ENCODE measurements at places on chromosomes 11 and 22.

DNA sequence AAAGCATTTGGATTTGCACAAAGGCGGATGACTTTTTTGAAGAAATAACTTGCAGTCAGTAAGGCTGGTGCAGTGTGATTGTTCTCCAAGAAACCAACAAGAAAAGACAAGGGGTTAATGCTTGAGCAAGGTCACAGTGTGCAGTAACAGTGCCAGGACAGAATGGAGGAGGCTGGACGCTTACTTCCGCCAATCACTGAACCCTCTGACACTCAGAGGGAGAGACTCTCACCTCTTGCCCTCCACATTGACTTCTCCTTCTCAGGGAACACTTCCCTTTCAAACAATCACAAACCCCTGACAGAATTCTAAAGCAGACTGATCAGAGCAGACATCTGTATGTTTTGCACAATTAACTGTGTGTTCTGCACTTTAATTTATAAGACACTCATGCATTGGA, 228.4 kb downstream of the BLID start:
- no peak for DNase-seq

- DNase-seq = no peak
Measured at GRCh38 chr22:20610243-20610686, 102.9 kb downstream of the MED15 start.

- no peak for DNase-seq
Measured at GRCh38 chr11:69307871-69308431, 14.0 kb downstream of the MYEOV start.

GRCh38 chr22:50400406-50400805, 57.3 kb downstream of the PPP6R2 start:
- DNase-seq = no peak

DNA sequence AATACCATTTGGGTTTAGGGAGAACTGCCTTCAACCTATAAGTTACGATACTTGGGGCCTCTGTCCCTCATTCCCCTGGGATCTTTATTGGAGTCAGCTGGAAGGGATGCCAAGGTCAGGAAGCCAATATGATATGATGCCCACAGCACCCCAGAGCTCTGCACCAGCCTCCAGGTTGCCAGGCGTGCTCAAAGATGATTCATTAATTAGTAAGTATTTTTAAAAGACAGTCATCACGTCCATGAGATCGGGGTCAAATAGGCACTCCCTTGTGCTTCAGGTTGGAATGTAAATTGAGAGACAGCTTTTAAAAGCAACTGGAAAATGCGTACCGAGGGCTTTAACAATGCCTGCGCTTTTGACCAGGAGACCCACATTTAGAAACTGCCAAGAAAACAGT, 57.0 kb upstream of the CD5 start:
- no peak for DNase-seq

DNA sequence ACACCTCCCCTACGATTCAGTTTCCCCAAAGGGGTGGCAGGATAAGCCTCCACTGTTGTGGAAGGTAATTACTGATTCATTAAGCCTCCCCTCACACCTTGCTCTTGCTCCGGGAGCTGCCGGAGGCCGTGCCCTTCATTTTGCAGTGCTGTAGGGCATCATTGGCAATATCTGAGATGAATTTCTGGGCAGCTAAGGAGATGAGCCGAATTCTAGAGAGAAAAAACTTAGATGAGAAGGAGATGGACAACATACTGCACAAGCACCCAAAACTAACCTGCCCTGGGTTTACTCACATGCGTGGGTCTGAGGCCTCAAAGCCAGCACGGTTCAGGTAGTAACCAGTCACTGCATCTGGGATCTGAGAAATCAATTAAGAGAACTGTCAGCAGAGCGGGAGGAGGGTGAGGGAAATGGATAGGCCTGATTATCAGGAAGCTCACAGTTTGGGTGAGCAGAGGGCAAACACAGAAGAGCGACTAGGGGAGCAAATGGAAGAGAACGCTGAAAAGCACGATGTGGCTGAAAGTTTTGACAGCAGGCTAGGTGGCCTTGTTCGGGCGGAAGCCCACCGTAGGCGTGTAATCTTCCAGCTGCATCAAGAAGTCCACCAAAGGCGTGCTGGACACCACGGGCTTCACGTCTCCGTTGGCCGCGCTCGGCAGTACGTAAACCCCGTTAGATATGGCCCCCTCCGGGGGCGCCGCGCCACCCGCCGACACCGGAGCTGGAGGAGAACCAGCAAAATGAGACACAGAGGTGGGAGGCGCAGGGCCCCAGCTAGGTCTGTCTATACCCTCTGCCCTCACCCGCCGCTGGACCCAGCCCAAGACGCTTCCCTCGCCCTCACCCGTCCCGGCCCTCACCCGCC, 689 bp downstream of the TAF10 start:
- no peak for DNase-seq

DNA sequence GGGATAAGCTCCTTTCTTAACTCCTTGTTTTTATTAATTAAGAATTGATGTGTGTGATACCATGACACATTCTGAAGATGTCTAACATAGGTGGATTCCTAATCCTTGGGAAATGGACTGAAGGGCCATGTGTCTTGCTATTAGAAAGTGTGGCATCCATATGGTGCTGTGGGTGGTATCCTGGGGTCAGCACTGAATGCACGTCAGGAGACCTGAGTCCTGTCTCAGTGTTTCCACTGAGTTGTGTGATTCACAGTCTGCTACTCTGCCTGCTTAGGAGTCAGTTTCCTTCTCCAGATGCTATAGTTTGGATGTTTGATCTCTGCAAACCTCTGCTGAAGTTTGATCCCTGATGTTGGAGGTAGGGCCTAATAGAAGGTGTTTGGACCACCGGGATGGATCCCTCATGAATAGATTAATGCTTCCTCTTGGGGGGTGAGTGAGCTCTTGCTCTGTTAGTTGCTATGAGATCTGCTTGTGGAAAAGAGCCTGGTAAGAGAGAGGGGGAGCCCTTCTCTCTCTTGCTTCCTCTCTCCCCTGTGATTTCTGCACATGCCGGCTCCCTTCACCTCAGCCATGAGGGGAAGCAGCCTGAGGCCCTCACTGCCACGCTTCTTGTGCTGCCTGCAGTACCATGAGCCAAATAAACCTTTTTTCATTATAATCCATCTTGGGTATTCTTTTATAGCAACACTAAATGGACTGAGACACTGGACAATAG, 666.5 kb downstream of the NTM start:
- no peak for DNase-seq

DNA sequence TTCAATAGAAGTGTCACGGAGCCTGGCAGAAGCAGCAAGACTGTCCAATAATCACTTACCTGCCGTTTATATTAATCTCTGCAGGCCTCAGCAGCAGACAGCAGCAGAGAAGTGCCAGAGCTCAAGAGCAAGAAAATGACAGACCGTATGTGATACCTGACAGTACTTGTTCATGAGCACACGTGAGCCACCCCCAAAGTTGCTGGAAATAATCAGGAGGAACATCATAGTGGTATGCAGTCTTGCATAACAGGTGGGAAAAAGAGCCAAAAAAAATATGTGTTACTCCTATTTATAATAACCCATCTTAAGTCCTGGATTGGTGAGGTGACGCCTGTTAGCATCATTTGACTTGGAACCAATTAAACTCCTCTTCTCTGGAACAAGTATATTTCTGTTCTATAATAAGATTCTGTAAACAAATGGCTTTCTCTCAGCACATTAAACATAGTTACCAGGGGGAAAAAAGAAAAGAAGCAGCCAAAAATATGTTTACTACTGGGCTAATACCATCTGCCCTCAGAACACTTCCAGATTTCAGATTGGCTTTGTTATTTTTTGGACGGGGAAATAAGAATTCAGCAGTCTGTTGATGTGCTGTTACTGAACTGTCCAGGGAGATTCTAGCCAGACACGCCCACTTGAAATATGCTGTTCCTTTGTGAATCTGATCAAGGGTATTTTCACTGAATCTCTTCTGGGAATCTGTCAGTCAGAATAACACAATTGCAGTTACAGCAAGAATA, 7.9 kb upstream of the SLN start:
- no peak for DNase-seq

DNA sequence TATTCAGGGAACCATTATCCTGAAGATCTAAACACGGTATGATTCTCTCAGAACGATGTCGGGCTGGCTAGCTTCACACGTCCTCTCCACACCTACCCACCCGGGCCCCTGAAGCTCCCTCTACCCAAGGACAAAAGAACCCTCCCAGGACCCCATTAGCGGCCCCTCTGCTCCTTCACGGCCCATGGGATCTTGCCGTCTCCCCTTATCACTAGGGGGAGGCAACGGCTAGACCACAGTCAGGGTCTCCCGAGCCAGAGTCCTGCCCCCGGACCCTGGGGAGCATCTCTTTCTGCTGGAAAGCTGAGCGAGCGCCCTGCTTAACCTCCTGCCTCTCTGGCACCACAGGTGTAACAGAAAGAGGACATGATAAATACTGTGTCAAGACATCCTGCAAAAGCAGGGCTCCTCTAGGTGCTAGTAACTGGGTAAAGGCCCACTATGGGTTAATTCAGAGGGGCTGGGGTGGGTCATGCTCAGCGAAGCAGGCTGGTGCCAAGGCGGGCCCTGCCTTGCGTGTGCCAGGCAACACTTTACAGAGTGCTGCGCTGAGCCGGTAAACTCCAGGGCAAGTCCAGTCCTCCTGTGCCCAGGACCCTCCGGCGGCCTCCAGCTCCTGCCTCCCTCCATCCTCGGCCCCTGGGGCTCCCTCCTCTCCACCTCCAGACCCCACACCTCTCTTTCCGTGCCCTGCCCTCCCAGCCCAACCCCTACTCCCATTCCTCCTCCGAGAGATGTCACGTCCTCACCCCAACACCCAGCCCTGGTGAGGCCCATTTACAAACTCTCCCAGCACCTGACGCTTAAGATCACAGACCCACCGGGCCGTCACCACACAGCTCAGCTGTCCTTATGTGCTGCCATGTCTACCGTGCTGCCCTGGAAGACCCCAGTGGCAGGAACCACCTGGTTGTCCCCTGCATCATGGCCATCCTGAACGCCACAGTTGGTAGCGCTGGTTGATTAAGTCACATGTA, 3.0 kb downstream of the TOLLIP start:
- DNase-seq = no peak

DNA sequence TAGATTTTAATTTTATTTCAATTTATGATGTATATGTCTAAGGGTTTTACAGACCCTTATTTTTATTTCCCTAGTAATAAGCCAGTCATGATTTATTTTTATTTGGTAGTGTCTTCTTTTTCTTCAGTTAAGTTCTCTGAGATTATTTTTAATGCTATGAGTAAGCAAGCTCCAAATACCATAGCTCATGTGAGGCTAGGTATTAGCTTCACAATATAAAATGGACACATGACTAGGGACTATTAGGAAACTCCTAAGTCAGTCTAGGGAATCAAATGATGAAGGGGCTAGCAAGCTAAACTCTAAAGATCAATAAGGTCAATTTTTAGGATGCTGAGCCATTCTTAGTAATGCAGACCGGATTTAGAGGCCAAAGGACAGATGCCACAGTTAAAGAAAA, 45.9 kb downstream of the CKAP5 start:
- DNase-seq = no peak

DNA sequence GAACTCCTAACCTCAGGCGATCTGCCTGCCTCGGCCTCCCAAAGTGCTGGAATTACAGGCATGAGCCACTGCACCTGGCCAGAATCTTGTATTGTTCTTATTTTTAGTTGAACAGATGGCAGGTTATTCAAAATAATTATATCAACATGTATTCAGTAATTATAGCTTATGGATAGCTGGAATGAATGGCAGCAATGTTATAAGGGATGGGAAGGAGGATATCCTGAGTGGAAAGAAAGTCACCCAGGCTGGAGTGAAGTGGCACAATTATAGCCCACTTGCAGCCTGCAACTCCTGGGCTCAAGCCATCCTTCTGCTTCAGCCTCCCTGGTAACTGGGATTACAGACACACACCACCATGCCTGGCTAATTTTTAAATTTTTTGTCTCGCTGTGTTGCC, 88.1 kb downstream of the MED15 start:
- no peak for DNase-seq

DNA sequence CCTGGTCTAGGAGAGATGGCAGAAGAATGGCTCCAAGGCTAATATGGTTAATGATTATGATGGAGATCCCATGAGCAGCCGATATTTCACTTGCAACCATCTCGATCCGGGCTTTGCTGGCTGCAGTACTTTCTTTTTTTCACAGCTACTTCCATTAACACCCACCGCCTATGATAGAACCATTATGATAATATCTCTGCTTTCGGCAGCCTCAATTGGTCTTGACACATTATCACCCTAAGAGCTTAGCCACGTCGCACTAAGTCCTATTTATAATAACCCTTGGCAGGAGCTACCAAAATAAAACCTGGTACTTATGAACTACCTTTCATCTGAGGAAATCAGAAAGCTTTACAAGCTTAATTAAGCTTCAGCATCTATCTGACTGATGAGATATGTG, 7.6 kb upstream of the FJX1 start:
- no peak for DNase-seq

- no peak for DNase-seq
Measured at GRCh38 chr11:8392886-8393285, 129.2 kb upstream of the LMO1 start.

GRCh38 chr11:65132988-65133700, 1.2 kb downstream of the SYVN1 start:
- DNase-seq = peak; percentile 66

DNA sequence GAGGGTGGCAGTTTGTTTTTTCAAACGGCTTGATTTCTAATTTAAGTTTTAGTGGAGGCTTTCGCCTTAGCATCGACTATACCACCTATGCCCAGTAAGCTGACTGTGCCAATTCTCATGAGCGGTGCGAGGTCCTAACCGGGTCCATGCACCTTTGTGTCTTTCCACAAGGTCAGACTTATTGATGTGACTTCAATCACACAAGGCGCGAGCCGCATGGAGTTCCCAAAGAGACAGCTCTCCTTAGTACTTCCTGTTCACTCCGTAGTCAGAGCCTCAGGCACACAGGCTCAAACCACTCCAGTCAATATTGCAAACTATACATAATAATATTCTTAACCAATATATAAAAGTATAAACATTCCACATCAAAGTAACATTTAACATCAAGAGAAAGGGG, 18.2 kb downstream of the ST14 start:
- no peak for DNase-seq

DNA sequence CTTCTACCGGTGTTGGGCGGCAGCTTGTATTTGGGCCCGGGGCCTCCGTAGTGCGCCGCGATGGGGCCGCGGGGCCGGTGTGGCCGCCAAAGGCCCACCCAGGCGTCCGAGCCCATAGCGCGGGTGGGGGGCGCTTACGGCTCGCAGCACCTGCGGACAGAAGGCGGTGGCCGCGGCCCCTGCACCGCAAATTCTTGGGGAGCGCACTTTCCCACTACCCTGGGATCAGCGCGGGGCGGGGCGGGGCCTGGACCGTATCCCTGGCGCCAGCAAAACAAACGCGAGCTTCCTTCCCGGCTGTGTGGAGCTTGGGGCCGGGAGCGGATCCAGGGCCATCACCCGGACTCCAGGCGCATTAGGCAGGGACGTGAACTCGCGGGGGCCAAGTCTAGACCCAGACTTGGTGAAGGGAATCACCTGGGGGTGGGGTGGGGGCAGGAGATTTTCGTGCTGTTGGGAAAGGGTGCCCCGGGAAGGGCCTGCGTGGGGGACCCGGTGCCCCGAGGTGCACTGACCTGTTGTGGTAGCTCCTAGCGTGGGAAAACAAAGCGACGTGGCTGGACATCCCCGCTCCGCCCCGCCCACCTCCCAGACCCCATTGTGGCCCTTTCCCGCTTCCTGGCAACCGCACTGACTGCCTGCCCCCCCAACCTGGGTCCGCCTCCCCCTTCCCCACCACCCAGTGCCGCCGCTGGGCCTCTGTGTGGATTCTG, 2.3 kb upstream of the TYMP start:
- DNase-seq = no peak

Measured in stimulated activated CD4-positive, alpha-beta T cell treated with anti-CD3 and anti-CD28 coated beads, Interleukin-15, amount 100 ng/mL, for 48 hours (primary cell).